ENCODE measurements at places on chromosomes 5 and 9. TPM values are rescaled to one million over a fixed set of nuclear protein-coding genes. Genes with fewer than 3 reads are reported as not detected.

DNA sequence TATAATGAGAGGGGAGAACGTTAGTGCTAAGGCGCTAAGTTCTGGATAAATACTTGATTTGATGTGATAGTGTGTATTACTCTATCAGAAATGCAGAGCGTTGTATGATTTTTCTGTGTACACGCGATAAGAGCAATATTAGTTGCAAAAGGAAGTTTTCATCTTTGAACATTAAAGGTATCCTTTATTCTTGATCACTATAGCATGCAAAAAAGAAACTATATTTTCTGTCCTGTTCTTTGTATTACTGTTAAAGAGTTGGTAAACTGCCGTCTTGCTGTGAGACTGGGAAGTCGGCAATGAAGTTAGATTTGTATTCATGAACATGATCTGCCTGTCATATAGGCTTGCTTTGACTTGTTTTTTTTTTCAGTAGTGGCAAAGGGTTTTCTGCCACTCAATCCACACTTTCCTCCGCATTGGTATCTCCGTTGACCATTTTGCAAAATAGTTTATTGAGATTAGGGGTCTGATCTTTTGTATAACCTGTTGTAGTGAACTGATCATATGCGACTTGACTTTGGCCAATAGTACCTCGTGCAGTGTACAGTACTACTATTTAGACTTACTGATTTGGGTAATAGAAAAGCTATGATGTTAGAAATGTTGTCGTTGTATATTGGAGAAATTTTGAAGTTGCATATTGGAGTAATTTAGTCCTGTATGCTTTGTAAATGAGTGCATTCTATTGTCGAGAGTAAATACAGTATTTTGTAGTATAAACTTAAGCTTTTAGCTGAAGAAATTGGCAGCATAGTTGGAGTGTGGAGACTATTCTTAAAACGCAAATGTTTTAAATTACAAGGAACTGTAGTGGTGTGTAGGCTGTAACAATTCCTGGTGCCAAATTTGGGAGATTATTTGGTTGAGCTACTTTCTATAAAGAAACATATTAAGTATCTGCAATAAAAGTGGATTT, 1.7 kb downstream of the DENND4C start:
- DNase-seq: no peak

- DNase-seq: no peak
Observed at GRCh38 chr5:154732212-154732611, 23.0 kb upstream of the LARP1 start.

DNA sequence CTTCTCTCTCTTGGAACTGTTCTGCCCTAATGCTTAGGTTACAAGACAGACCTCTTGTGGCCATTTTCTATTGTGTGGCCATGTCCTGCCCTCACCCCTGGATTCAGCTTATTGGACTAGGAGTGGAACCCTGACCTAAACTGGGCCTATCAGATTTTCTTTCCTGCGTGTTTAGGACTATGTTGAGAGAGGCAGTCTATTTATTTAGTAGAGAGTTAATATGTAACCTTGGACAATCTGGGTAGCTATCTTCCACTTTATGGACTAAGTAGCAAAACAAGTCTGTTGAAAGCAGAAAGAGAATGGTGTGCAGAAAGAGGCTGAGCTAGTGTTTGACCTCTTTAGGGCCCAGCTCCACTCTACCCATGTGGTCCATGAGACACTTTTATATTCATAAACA, 82.6 kb upstream of the SMIM32 start:
- DNase-seq: no peak

DNA sequence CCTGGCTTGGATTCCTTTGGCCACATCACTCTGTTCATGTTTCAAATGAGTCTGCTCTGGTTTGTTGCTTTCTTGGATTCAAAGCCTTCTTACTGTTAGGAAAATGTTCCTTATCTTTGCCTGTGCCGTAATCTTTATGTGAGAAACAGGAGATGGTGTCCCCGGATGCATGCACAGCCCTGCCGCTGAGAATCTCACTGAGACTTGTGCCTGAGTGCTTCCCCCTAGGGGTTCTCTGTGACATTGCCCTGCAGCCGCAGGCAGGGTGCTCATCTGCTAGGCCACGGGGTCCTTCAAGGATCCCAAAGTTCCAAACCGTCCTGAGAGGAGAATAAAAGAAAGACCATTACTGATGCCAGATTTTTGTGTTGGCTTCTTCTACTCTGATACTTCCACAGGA, 81.4 kb upstream of the ANKRD55 start:
- DNase-seq: peak; percentile 36

- no peak for DNase-seq
Observed at GRCh38 chr5:181105391-181106025, 25.5 kb downstream of the OR2V1 start.

- no peak for DNase-seq
Observed at GRCh38 chr5:27797220-27797619, 758.8 kb upstream of the CDH9 start.

The LECT2 gene
- not detected for total RNA-seq

DNA sequence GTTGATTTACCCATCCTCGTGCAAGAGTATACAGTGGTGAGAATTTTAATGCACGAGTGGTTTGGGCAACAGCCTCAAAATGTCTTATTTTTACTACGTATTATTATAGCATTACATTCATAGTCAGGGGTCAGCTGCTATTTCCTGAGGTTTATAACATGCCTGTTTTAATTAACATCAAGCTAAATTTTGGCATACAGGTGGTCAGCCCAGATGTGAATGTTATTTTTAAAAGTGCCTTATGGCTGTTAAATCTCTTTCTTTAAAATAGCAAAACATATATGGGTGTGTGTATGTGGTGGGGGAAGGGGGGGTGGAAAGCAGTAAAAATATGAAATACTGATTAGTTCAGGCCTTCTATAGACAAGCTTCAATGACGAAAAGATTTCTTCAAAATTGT, 424.5 kb upstream of the CLINT1 start:
- DNase-seq: no peak

The GGTA1 gene
- total RNA-seq: not detected

- DNase-seq: no peak
Observed at GRCh38 chr5:15787681-15788080, 287.7 kb downstream of the FBXL7 start.

The GAS1 gene
- 107 TPM for total RNA-seq

The PTGES gene
- total RNA-seq: 70.9 TPM

GRCh38 chr5:180102636-180103035, 31.1 kb upstream of the RNF130 start:
- no peak for DNase-seq

DNA sequence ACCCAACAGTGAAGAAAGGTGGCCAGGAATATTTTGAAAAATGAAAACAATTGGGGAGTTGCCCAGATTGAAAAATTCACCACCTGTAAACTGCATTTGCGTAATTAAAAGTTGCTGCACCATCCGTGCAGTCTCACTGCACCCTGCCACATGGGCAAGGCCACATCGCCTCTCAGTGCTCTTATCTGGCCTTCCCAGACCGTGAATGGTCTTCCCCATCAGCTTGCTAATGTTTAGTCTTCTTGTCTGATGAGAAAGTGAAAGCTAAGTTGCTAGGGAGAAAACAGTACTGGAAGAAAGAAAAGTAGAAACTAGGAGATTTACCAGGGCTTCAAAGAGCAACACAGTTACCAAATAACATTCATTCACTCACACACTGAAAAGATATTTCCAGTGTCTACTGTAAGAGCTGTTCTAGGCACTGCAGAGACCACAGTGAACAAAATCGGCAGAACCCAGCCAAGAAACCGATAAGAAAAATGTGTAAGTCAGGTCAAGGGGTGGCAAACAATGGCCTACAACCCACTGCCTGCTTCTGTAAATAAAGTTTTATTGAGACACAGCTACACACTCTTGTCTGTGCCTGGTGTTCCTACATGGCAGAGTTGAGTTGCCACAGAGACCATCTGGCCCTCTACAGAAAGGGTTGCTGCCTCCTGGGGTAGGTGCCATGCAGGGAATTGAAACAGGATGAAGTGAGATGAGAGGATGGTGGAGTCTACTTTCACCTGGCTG, 51.2 kb upstream of the CTSL start:
- no peak for DNase-seq

GRCh38 chr9:130994135-130995085, 14.6 kb upstream of the LAMC3 start:
- peak; percentile 83 for DNase-seq

- DNase-seq: no peak
Observed at GRCh38 chr9:137907776-137908175, 30.2 kb downstream of the CACNA1B start.

DNA sequence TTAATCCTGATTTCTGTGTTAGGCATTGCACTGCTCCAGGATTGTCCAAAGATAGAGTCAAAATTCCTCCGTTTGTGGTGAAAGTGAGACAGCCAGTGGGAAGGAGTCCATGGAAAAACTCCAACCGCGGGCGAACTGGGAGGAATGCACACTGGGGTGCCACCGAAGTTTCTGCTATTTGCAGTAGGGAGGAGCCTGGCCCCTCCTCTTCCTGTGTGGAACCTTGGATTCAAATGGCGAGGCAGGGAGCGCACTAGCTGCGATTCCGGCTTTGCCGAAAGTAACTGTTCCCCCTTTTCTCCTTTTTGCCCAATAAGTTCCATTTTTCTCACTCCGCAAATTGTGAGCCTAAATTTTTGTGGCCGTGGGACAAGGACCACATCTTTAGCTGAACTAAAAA, 9.3 kb downstream of the BAAT start:
- DNase-seq: no peak

DNA sequence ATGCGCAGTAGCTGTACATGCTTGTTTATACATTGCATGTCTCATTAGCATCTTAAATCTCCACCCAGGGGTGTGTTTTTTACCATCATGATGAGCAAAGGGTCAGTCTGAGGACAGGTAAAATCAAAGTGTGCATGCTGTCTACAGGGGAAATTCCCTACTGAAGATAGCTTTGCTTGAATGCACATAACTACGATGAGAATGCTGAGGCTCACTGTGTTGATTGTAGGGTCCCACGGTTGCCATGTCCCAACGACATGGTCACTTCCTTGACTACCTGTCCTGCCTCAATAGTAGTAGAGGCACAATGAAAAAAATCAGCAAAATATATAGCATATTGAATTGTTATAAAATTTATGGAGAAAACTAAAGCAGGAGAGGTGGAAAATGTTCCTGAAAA, 95.6 kb upstream of the TUSC1 start:
- no peak for DNase-seq

The NMUR2 gene
- total RNA-seq: not detected

All from osteoblast (primary cell).